Activated CD8-positive, alpha-beta memory T cell treated with anti-CD3 and anti-CD28 coated beads for 1 hour (primary cell): ENCODE measurements at places on chromosomes 7 and 10.

- no peak for DNase-seq
These were observed 294.7 kb downstream of the TCF7L2 start for GRCh38 chr10:113244750-113245149.

GRCh38 chr7:122383934-122384333 lies 79.4 kb upstream of the FEZF1 start:
- no peak for DNase-seq

GRCh38 chr10:53403688-53404087 lies 631.1 kb upstream of the MBL2 start:
- DNase-seq, result no peak

- DNase-seq, result no peak
These were observed 69.3 kb upstream of the PHYHIPL start for GRCh38 chr10:59107147-59107546.

DNA sequence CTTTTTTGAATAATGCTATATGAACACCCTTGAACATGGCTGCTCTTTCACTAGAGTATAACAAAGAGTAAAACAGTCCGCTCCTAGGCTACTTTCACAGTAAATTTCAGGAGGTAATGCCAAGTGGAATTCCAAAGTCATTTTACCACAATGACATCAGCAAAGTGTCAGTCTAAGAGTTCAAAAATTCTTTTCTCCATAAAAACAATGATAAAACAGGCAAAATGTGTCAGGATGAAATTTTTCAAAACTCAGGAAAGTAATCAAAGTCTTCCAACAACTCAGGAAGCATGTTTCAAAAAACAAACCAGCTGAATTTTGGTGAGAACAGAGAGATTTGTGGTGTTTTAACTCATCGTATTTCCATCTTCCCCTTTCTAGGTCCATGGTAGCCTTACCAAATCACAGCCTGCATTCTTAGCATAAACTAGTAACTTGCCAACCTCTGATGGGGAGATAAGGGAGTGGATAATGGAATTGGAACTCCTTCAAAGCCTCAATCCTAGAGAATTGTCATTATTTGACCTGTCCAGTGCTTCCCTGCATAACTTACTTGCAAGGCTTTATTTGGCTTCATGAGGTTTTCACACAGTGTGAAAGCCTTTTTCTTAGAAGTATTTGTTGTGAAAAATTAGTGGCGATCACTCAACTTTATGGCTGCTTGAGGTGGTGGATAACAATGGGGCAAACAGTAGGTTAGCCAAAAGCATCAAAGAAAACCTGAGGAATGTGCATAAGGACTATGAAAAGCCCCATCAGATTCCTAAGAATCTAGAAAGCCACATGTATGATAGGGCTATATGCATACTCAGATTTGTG lies 302.7 kb downstream of the HDAC9 start:
- DNase-seq, result no peak

- no peak for DNase-seq
These were observed 141.7 kb downstream of the SEC23IP start for GRCh38 chr10:120034236-120034635.
